HAP-1 (cell line): ENCODE measurements at places on chromosomes 6 and 20.

GRCh38 chr20:19812696-19813095 lies 54.6 kb downstream of the RIN2 start:
- DNase-seq = no peak

DNA sequence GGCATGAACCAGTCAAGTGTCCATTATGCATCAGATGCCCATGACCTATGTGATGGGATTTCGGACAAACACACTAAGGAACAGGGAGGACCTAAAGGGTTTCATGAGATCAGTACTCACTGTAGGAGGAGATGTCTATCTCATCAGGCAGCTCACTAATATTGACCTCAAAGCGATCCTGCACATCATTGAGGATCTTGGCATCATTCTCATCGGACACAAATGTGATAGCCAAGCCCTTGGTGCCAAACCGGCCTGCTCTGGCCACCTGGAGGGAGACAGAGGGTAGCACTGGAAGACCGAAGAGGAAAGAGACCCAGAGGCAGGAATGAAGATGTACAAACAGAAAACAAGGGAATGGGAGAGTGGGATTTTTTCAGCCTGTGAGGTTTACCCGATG lies 1.9 kb downstream of the MCCD1 start:
- DNase-seq = no peak

DNA sequence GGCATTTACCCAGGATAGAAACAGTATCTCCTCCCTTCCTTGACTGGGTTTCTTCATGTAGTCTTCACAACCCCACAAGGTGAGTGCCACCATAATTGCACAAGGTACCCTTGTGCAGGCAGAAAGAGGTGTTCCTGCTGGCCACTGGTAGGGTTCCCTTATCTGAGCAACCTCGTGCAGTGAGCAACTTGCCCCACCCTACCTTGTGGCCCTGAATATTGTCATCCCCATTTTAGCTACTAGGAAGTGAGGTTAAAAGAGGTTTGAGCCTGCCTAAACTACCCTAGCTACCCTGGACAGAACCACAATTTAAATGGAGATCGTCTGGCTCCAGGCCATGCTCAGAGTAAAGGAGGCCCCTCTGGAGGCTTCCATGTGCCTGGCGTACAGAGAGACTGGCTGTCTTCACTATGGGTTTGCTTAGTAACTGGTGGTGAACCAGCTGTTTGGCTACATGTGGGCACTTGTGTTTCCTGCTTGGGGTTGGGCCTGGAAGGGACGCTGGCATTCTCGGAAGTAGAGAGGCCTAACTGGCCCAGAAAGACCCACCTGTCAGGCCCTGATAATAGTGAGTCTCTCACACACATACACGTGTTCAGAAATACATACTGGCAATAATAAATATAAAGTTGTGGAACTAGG lies 148.8 kb downstream of the LRFN2 start:
- DNase-seq = no peak

GRCh38 chr6:80480421-80481157 lies 374.1 kb downstream of the BCKDHB start:
- DNase-seq = no peak

DNA sequence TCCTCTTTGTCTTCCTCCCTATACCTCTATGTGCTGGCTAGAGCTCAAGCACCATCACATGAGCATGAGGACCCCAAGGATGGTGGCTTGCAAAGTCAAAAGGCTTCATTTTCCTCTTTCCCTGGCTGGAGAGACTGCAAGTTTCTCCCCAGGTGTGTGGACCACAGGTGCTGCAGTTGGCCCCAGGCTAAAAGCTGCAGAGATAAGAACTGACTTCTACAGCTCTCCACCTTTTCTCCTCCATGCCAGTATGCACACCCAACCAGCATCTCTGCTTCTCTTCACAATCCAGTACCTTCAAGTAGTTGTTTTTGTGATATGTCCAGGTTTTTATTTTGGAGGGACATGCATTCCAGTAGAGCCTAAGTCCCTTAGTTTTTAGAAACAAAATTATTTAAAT lies 29.1 kb downstream of the PRKN start:
- no peak for DNase-seq

DNA sequence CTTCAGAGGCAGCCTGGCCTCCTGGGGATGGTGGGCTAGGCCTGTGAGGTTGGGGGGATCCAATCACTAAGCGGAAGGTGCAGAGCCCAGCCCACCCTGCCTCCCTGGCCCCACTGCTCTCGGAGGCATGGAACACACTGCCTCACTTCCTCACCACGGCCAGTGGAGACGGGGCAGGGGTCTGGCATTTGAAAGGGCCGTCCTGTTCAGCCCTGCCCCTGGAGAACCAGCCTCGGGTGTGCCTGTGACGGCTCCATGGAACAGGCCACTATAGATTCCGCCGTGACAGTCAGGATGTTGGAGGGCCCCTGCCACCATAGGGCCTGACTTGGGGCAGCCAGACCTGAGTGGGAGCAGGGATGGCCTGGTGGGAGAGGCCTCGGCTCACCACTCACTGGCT lies 110.2 kb downstream of the DACT2 start:
- no peak for DNase-seq

GRCh38 chr20:46006022-46006705 lies 2.5 kb upstream of the MMP9 start:
- no peak for DNase-seq

- DNase-seq = peak; percentile 65
These were observed 6.7 kb upstream of the KCNK15 start for GRCh38 chr20:44738813-44739477.

GRCh38 chr6:137793805-137794515 lies 73.1 kb upstream of the TNFAIP3 start:
- DNase-seq = no peak

DNA sequence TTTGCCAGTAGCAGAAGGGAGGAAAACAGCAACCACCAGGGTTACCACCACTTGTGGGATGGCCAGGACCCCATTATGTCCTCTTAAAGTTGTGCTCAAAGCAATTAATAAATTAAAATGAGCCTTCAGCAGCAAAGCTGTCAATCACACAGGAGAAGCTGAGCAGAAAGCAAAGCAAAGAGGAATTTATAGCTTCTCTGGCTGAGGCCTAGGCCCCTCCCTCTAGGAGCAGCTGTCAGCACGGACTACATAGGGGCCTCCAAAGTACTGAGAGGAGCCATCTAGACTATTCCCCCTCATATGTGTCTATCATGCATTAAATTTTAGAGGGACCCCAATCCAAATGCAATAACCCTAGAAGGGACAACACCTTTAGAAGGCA lies 6.4 kb downstream of the CCND3 start:
- DNase-seq = no peak

- no peak for DNase-seq
These were observed 8.5 kb upstream of the FABP7 start for GRCh38 chr6:122770835-122771601.

GRCh38 chr20:63290677-63291472 lies 2.1 kb upstream of the COL20A1 start:
- peak; percentile 21 for DNase-seq

- no peak for DNase-seq
These were observed 49.6 kb downstream of the MOCS1 start for GRCh38 chr6:39884696-39885095.

DNA sequence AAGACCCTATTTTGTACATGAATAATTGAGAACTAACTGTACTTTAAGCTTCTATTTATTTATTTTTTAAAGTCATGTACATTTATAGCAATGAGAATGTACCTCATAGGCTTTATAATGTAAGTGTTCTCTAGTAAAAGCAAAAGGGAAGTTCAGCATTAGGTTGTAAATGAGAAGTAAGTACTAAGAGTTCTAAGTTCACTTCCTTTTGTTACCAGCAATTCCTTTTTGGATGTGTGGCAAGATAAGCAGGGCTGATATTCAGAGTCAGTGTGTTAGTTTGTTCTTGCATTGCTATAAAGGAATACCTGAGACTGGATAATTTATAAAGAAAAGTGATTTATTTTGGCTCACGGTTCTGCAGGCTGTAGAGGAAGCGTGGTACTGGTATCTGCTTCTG lies 54.0 kb upstream of the CCN2 start:
- DNase-seq = no peak

- no peak for DNase-seq
These were observed 9.7 kb downstream of the CNBD2 start for GRCh38 chr20:35978041-35978513.

GRCh38 chr6:104881964-104882668 lies 22.4 kb upstream of the HACE1 start:
- DNase-seq = no peak

- DNase-seq = no peak
These were observed 65.0 kb downstream of the HDDC2 start for GRCh38 chr6:125236536-125237327.

DNA sequence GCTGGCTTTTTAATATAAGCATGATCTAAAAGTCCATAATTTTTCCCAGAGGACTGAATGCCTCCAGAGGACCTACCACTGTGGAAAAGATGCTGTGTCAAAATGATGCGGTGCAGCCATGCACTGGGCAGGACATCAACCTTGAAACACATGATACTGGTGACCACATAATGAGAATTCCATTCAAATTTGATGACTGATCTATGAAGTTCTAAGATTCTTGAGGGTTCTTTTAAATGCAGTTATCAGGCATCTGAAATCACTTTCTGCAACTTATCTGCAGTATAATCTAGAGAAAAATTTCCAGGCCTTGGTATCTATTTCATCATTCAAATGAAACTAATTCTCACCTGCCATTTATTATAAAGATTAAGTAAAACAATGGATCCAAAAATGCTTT lies 15.0 kb upstream of the MARCKS start:
- DNase-seq = no peak

DNA sequence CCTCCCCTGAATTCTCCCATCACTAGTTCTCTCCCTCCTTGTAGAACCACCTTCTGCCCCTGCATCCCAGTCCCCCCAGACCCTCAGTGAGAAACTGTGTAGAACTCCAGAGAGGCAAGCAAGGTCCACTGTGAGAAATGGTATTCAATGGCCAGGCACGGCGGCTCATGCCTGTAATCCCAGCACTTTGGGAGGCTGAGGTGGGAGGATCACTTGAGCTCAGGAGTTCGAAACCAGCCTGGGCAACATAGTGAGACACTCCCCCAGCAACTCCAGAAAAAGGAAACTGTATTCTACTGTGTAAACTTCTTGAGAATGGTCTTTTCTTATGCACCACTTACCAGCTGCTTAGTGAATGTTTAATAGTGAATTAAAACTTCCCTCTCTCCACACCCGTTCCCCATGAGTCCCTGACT lies 8.2 kb upstream of the CD83 start:
- DNase-seq = no peak

- no peak for DNase-seq
These were observed 93.2 kb downstream of the FOXO3 start for GRCh38 chr6:108653949-108654348.

DNA sequence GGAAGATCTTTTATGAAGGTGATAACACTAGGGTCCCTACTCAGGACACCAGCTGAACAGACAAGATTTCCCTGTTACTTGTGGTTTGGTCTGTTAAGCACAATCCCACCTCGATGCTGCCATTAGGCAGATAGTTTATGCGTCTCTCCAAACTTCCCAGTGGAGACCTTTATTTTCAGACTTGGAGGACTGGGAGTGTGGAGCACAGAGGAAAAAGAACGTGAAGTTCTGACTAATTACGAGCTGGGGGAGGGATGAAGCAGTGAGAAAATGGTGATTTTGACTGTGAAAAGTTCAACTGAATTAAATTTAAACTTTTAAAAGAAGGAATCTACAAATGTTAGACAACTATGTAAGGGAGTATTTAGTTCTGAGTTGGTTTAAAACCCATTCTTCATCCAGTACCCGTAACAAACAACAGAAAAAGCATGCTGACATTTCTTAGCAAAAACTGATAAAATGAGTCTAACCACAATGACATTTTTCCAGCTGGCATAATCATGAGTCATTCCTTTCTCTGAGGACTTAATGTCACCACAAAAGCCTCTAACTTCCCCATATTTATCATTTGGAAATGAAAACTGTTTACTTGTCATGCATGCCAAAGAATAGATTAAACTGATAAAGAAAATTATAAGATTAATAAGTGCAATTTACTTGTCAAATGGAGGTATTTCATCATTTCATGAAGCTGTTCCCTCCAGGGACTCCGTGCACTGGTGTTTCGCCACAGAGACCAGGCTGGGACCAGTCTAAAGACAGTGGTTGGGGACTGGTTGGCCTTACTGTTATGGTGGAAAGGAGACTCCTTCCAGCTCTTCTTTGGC lies 113.3 kb upstream of the SSTR4 start:
- no peak for DNase-seq

DNA sequence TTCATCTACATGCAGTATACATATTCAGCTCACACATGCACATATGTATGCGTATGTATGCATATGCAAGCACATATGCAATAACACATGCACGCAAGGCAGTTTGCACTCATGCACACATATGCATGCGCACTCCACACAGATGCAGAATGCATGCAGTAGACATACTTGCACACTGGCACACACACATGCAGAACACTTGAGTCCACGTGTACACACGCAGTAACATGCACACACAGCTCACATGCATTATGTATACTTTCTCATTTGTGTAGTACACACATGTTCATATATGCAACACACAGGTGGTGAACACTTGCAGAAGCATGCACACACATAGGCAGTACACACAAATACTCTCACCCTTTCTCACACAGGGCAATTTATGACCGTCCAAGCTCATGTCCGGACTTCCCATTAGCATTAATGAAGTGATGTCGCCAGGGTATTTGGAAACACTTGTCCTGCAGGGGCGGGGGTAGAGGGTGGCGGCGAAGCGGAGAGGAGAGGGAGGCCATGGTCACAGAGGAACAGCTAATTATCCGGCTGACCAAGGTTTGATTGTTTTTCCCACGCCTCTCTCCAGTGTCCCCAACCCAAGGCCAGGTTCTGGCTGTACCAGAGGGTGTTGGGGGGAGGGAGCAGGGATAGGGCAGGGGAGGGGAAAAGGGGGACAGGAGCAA lies 91.3 kb downstream of the VEGFA start:
- DNase-seq = no peak

GRCh38 chr6:90460051-90460450 lies 126.8 kb downstream of the MAP3K7 start:
- no peak for DNase-seq

- DNase-seq = no peak
These were observed 25.5 kb downstream of the TTBK1 start for GRCh38 chr6:43268782-43269272.

DNA sequence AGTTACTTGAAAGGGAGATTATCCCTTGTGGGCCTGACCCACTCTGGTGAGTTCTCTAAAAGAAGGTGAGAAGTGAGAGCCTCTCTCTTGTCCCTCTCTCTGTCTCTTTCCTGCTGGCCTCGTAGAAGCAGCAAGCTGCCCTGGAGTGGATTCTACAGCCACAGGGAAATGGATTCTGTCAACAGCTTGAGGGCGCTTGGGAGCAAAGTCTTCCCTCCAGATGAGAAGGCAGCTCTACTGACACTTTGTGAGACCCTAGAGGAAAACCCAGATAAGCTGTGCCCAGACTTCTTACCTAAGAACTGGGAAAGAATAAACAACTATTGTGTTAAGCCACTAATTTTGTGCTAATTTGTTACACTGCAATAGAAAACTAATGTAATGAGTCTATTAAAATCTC lies 39.9 kb downstream of the ANKRD60 start:
- DNase-seq = no peak

DNA sequence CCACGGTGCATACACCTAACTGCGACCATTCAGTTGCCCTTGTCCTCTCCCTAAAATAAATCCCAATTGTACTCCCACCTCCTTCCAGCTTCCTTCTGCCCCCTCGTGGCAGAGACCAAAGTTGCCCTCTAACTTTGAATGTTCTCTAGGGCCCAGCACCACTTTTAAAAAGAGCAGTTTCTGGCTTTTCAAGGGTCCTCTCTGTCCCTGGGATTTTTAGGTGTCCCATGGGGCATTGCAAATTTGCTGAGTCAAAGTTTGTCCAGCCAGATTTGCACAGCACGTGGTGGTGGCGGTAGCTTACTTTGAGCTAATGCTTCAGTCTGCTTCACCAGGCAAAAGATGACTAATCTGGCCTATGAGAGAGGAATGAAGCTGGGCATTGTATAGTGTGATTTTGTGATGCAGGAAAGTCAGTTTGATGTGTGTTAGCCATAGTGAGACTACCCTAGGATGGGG lies 100.2 kb downstream of the PERP start:
- DNase-seq = peak; percentile 77
